ENCODE measurements at places on chromosomes 6 and 20.
A peak's percentile ranks its signal among the peaks of the same experiment; 100 is the strongest.

DNA sequence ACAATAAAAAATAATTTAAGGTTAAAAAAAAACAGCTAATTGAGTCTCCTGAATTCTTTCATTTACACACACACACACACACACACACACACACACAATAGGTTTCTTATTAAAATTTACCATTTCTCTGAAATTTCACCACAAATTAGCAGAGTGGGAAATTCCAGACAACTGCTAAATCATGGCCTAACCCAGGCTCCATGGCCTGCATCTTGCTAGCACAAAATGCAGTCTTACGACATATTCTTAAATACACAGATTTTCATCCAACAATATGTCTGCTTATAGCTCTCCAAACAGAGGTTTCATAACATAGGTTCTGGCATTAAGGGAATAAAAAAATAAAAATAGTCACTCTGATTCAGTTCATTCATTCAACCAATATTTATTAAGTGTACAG is 46.9 kb downstream of the SOD2 start:
- DNase-seq: no peak

GRCh38 chr6:161058741-161059140 is 67.2 kb downstream of the MAP3K4 start:
- no peak for DNase-seq

- no peak for DNase-seq
Observed at GRCh38 chr20:33541074-33541473, 51.2 kb downstream of the CBFA2T2 start.

DNA sequence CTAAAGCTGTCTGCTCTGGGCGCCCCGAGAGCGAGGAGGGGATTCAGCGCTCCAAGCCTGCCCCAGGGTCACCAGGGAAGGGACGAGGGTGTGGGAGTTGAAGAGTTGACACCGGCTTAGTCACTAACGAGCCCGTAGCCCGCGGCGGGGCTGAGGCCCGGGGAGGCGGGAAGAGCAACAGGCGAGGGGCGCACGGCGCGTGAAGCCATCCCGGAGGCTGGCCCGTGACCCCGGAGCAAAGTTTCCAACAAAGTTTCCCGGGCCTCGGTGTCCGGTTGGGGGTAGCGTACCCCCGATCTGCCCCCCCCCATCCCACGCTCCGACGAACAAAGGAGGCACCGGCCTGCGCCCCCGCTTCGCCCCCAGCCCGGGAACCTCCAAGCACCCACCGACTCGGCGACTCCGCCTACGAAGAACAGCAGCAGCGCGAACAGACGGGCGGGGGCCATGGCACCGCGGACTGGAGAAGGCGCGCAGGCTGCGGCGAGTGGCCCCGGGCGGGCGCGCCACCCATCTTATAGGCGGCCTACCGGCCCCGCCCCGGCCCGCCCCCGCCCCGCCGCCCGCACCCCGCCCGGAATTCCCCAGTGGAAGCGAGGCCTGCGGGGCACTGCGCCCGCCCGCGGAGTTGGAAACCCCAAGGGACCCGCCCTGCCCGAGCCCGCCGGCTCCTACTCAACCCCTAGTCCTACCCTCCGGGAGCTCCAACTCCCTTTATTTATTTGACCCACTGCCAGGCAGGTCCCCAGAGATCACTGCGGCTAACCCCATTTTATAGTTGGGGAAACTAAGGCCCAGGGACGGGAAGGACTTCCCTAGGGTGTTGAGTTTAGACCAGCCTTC is at the start of gene SDC4:
SDC4 (minus strand) TSS at position 489 of the 843 bp plus-strand sequence; CDS start at position 449, 40 bp downstream.
- DNase-seq: peak; percentile 70

- DNase-seq: peak; percentile 87
Observed at GRCh38 chr20:38152175-38152620, 12.9 kb downstream of the TGM2 start.

- no peak for DNase-seq
Observed at GRCh38 chr6:12476484-12476883, 186.3 kb downstream of the EDN1 start.

DNA sequence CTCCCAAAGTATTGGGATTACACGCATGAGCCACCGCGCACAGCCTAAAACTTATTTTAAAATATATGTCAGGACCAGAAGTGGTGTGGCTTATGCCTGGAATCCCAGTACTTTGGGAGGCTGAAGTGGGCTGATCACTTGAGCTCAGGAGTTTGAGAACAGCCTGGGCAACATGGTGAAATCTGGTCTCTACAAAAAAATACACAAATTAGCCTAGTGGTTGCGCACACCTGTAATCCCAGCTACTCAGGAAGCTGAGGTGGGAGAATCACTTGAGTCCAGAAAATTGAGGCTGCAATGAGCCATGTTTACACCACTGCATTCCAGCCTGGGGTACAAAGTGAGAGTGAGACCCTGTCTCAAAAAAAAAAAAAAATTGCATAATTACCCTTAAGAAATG is 13.7 kb downstream of the PXT1 start:
- DNase-seq: no peak

GRCh38 chr6:121354764-121355163 is 20.5 kb upstream of the TBC1D32 start:
- no peak for DNase-seq

DNA sequence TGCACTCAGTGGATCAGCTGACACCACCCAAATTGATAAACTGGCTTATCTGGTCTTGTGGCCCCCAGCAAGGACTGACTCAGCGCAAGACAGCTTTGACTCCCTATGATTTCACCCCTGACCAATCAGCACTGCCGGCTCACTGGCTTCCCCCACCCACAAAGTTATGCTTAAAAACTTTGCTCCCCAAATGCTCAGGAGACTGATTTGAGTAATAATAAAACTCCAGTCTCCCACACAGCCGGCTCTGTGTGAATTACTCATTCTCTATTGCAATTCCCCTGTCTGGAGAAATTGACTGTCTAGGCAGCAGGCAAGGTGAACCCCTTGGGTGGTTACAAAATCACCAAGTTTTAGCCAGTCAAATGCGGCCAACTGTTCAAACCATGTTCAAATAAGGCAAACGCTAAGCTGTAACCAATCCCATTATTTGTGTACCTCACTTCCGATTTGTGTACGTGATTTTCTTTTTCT is 32.5 kb downstream of the SLC22A2 start:
- no peak for DNase-seq

Measured in GM13977 (cell line).